ENCODE measurements at places on chromosomes 12 and 14. TPM values are rescaled to one million over a fixed set of nuclear protein-coding genes. Genes with fewer than 3 reads are reported as not detected.

CACNA1C gene
- total RNA-seq, result not detected

CEBPE gene
- total RNA-seq, result not detected

VCPKMT gene
- total RNA-seq, result 11.6 TPM

MUCL1 gene
- total RNA-seq, result not detected

KRT78 gene
- total RNA-seq, result not detected

Measured in SJCRH30 (cell line).